ENCODE measurements at places on chromosomes 16 and 17.

- no peak for DNase-seq
These were observed 5.7 kb downstream of the DUSP3 start for GRCh38 chr17:43772877-43773648.

DNA sequence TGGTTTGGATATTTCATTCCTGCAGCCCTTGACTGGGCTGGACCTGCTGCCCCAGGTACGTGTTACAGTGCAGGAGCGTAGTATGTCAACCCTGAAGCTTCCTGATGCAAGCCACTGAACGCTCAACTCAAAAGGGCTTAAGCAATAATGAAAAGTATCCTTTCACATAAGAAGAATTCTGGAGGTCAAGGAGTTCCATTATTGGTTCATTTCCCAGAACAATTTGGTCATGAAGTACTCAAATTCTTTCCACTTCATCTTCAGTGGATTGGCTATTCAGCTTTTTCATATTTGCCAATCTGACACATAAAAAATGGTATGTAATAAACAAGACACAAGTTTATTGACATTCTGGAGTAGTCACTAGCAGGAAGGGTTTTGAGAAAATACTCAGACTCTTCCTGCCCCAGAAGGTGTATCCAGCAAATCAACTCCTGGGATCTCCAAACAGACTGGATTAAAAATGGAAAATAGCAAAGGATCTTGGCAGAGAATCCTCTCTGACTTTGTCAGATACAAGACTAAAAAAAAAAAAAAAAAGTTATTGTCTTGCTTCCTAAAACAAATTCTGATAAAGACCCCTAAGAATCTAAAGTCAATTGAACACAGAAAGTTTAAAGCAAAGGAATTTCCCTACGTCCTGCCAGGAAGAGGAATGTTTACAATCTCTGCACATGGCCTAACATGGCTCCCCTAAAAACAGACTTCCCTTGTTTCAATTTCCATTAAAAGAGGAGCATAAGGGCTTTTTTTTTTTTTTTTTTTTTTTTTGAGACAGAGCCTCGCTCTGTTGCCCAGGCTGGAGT, 37.5 kb upstream of the WSB1 start:
- DNase-seq, result peak; percentile 97

GRCh38 chr17:14245002-14245401, 8.3 kb upstream of the CDRT15 start:
- no peak for DNase-seq

DNA sequence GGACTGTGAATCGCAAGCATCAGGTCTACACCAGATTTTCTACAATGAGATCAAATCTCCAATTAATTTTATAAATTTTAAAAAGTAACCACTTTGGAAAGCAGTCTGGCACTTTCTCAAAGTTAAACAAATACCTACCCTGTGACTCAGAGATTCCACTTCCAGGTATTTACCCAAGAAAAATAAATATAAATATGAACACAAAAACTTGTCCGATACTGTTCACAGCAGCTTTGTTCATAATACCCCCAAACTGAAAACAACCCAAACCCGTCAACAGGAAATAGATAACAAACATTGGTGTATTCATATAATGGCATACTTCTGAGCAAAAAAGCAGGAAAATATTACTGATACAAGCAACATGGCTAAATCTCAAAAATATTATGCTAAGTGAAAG, 12.1 kb downstream of the ZDHHC7 start:
- DNase-seq, result no peak

DNA sequence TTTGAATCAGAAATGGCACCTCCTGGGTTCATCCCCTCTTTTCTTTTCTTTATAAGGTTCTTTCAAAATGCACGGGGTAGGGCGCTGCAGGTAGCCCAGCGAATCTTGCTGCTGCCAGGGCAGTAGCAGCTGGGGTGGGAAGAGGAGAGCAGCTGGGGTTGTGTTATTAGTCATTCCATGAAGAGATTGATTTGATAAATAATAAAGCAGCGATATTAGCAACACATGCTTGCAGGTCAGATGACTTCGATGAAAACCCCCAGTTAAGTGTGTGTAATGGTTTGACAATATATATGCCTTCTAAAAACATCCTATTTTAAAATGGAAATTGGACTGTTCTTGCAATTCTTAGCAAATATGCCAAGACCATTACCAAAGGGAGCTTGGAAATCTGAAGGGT, 200.7 kb downstream of the CCDC182 start:
- no peak for DNase-seq

DNA sequence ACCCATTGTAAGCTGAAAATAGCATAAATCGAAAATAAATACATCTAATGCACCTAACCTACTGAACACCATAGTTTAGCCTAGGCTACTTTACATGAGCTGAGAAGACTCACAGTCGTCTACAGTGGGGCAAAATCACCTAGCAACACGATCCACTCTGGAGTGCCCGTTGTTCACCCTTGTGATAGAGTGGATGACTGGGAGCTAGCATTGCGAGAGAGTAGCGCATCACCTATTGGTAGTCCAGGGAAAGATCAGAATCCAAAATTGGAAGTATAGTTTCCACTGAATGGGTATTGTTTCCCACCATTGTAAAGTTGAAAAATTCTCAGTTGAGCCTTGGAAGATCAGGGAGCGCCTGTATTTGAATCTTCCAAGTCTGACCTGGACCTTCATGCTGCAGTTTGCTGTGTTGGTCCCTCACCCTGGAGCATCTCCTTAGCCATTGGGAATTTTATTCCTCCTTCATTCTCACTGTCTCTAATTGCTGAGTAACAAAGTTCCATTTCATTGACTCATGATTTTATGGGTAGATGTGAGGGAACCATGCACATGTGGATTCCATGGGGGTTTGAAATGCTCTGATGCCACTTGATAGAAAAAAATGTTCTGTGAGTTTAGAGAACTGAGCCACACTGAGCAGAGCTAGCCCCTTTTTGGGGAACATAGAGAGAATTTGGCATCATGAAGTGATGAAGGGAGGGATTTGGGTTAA, 19.6 kb downstream of the AKAP1 start:
- DNase-seq, result no peak

DNA sequence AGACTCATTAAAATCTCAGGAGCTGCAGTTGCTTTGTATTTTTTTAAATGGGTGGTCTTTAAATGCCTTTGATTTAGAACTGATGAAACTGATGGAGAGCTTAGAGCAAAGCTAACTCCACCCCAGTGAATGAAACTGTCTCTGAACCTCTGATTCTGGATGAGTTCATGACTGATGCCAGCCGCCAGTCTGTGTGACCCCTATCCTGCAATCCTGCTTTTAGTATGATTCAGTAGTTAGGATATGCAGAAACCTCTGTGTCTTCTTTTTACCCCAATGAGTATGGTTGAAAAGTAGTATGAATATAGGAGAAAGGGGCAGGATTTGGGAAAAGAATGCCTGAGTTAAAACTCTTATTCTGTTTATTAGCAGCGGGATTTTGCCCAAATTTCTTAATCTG, 12.3 kb upstream of the SALL1 start:
- no peak for DNase-seq

GRCh38 chr17:19771971-19772630, 24.0 kb upstream of the ALDH3A1 start:
- no peak for DNase-seq

GRCh38 chr17:57279432-57279831, 23.1 kb downstream of the MSI2 start:
- no peak for DNase-seq

DNA sequence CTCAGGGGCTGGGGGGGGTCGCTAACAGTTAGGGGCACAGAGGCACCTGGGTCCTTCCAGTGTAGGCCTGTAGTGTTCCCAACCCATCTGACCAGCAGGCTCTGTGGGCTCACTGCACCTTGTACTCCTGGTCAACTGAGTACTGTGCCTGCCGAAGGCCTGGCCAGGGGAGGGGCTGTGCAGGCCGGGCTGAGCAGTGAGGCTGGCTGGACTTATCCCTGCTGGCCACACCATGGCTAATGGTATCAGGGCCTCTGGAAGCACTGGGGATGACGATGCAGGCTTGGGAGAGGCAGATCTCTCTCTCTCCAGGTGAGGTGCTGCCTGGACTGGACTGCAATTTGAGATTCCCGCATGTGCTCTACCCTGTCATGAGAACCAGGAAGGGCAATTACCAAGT, 58.9 kb upstream of the SDK2 start:
- no peak for DNase-seq

- no peak for DNase-seq
These were observed 1.5 kb downstream of the CASKIN1 start for GRCh38 chr16:2194852-2195321.

DNA sequence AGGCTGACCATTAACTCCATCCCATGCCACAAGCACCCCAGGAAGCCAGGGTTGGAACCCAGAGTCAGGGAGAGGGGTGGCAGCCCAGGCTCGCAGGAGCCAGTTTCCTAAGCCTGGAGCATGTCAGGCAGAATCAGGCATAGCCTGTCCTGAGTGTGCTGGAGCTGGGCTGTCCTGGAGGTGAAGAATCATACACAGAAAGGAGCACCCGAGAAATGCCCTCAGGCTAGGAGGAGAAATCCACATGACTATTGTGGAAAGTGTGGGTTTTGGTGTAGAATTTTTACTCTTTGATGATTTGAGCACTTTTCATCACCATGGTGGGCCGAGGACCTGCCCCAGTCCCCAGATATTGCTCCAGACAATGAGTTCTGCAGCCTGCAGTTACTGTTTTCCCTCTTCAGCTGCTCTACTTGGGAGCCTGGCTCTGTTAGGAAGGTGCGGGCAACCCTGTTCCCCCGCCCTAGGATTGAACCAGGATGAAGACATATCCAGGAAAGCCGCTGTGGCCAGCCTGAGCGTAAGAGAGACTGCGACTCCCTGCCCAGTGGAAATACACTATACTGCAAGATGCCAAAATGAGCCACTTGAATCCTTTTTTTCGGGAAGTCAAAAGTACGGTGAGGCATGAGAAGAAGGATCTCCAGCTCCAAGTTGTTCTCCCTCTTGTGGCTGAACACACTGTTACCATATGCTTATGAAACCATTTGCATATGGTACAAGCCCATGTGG, 29.0 kb upstream of the HEATR6 start:
- peak; percentile 56 for DNase-seq

DNA sequence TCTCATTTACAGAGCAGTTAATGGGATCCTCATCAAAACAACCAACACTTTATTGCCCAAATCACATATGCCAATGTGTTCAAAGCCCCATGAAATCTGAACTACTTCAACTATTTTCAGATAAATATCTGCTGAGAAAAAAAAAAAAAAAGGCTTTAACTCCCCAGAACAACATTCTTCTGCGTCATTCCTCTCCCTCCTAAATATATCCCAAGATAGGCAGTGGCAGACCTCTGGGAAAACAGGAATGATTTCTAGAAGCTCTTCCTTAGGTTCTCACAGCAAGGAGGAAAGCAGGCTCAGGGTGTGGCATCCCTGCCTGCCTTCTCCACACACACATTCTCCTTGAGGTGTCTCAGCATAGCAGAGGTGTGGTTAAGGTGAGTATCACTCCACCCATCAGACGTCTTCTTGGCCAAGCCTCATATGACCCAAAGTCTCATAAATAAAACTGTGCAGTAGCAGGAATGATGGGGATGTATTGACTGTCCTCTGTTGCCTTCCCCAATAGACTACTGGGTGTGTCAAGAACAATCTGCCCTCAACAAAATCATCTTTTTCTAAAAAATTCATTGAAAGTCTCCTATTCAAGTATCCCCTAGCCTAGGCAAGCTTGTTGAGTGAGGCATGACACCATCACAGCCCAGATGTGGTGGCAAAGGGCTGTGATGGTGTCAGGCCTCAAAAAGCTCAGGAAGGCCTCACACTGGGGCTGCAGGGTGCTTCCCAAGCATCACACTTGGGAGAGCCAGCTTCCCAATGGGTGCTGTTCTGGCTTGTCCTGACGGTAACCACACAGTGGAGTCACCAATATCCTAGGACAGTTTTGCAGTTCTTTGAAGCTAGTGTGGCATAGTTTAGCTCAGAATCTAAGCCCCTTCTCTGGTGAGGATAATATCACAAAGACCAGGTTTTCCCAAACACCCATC, 135.4 kb upstream of the SOX9 start:
- DNase-seq, result no peak

- no peak for DNase-seq
These were observed 4.8 kb downstream of the CD2BP2 start for GRCh38 chr16:30350134-30350871.

DNA sequence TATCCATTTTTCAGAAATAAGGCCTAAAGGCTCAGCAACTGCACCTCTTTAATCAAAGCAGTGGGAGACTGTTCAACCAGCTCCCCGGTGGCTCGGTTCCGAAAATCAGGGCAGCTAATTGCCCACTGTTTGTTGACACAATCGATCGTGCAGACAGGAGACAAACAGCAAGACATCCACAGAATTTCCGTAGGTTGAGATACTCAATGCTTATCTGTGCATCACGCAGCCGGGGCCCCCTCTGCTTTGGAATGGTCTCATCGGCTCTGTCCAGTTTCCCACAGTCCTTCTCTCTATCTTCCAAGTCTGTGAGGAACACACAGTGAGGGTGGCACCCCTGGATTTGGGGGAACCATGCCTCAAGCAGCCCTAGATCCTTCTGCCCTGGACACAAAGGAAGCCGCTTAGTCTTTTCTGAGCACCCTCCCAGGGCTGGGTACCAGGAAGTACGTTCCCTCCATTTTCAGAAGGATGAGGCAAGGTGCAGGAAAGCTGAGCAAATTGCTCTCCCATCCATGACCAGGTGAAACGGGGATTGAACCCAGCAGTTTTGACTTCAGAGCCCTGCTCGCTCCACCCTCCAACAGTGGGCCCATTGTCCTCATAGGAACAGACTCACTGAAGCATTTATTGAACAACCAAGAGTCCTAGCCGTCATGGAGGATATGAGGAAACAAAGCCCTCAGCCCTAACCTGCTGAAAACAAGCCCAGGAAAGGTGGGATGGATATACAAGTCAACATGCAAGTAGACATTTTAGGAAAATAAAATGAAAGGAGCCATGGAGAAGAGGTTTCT, 70.7 kb downstream of the C16orf95 start:
- no peak for DNase-seq

GRCh38 chr16:14307059-14307526, 236.0 kb downstream of the MRTFB start:
- DNase-seq, result no peak

DNA sequence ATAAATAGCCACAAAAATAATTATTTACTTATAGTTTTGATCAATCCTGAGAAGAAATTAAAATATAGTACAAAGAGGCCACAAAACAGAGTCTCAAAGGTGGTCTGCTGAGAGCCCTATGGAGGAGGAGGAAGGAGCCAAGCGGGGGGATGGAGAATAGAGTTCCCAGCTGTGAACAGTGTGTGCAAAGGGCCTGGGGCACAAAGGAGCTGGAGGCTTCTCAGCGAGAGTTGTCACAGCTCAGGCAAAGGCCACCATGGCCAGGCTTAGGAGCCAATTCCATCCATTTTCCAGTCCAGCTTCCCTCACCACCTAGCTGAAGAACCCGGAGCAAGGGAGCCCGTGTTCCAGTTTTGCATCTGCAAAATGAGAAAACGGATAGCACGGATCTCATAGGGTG, 5.4 kb upstream of the ZNF423 start:
- DNase-seq, result no peak

DNA sequence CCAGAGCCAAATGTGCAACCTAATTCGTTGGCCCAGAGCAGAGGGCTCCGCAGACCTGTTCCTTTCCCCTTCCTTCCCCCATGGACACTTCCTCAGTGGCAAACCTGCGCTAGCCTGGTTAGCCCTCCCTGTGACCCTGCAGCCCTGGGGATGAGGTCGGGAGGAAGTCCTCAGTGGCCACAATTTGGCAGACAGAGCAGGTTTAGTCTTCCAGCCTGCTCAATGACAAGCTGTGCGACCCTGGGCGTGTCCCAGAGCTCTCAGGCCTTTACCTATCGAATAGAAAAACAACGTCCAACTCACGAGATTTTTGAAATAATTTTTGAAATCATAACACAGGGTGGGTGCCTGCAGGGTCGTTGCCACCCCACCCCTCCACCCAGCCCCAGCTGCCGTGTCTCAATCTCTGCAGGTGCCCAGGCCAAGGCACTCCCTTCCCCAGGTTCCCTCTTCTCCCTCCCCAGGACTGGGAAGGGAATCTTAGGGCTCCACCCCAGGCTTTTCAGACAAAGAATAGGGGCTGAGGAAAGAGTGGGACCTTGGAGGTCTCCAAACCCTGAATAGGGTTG, 1.4 kb downstream of the HBM start:
- no peak for DNase-seq

Data from fibroblast of gingiva (primary cell).